ENCODE measurements at places on chromosomes 13 and 19.

DNA sequence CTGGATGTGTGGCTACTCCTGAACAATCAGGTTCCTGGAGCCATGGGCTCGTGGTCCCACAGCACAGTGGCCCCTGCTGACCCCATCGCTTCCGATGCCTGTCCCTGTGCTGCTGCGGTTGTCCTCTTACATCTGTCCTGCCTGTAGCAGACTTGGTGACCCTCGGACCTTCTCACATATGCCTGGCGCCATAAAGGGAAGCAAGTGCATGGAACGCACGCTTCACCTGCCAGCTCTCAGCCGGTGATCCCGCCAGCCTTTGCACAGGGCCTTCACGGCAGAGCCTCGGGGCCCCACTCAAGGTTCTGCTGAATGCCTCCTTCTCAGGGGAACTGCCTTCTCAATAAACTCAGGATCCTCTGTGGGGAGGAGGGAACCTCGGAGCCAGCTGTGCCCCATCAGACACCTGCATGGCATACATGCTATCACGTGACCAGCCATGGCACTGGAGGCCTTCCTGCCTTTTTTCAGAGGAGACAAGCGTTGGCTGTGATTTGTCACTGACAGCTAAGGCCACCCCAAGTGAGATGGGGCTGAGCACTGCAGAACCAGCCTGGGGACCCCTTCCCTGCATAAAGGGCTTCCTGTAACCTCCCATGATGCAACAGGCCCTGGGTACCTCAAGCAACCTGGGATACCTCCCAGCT, 24.3 kb downstream of the PEPD start:
- DNase-seq, result no peak

- no peak for DNase-seq
Measured at GRCh38 chr13:91785431-91786119, 387.2 kb downstream of the GPC5 start.

GRCh38 chr13:105147461-105147860, 1388.0 kb downstream of the EFNB2 start:
- no peak for DNase-seq

DNA sequence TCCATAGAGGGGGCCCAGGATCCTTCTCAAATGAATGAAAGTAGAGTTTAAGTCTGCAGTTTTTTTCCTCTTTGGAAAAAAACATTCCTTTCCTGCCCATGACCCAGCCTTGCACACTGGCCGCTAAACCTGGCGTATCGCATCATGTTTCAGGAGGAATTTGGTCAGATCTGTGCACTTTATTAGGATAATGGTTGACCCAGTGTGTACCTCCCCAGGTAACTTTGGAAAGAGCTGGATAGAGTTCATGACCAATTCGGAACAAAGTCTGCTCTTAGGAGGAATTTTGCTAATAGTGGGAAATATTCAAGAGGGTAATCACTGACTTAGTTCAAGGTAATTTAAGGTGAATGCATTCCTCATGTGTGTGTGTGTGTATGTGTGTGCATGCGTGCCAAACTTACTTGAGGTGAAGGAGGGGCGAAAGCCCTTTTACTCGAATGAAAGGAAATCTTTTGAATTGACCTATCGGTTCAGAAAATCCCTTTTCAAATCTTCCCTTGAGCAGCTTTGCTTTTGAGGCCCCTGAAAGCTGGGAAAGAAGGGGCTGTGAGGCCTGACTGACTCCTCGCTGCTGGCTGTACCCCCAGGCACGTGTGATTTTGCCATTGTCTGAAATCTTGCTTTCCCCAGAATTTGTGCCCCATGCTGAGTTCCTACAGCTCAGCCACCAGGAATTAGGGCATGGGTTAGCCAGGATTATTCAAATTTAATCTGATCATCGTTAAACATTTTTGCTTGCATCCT, 46.3 kb downstream of the SIPA1L3 start:
- no peak for DNase-seq

GRCh38 chr19:41156207-41156606, 36.8 kb upstream of the CYP2S1 start:
- no peak for DNase-seq

- no peak for DNase-seq
Measured at GRCh38 chr13:99740251-99740979, 231.2 kb downstream of the ZIC5 start.

DNA sequence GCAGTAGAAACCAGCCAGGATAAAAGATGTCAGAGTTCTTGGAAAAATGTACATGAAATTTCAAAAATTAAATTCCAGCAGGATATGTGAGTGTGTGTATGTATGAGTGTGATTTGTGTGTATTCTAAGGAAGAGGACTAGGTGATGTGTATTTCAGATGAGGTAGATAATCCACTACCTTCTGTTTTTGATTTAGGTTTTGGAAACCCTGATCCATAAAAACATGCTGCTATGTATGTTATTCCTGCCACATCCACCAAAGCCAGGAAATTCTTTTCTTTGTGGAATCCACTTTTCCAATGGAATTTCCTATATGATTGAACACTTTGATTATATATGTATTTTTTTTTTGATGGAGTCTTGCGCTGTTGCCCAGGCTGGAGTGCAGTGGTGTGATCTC, 276.9 kb downstream of the UQCRFS1 start:
- no peak for DNase-seq

DNA sequence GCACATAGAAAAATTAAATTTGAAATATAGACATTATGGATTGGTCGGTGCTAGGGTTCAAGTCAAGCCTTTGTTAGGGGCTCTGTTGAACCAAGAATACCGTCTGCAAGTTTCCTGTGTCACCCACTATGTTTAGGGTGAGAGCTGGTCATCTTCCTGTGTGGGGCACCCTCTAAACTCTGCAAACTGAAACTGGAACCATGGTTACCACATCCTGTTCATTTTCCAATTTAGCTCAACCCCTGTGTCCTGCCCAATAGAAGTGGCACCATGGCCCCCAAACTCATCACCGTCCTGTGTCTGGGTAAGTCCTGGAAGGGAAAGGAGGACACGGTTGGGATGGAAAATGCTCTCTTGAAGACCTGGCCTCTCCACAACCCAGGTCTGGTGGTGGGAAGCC, 29.9 kb downstream of the LAIR2 start:
- no peak for DNase-seq

DNA sequence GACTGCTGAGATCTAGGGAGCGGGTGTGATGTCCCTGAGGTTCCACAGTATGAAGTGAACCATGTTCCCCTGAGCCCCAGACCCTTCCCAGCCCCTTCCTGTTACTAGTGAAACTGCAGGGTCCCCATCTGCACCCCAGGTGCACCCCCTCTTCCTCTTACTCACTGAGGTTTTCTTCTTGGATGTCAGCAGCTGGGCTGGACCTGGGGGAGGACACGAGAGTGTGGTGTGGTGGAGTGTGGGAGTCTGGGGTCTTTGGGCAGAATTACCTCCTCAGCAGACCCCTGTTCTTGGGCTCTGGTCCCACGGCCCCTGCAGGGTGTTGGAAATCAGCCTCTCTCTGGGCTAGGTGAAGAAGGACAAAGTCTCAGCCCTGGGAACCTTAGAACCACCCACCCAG, 3.3 kb upstream of the LILRA6 start:
- no peak for DNase-seq

DNA sequence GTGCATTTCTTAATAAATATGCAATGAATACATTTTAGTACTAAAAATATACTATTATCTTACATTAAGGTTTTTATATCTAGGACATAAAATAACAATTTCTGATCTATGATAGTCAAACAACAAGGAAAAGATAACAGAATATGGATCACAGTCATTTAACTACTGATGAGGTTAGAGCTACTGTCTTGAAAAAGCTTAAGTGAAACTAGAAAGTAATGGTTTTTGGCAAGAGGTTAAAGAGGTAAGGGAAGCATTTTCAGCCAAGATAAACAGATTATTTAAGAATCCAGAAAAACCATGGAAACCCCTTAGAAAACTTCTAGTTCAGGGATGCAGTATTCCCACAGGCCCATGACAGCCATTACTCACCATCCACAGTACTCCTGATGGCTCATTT, 787.4 kb downstream of the DACH1 start:
- no peak for DNase-seq

GRCh38 chr13:106352850-106353249, 182.6 kb downstream of the EFNB2 start:
- no peak for DNase-seq

DNA sequence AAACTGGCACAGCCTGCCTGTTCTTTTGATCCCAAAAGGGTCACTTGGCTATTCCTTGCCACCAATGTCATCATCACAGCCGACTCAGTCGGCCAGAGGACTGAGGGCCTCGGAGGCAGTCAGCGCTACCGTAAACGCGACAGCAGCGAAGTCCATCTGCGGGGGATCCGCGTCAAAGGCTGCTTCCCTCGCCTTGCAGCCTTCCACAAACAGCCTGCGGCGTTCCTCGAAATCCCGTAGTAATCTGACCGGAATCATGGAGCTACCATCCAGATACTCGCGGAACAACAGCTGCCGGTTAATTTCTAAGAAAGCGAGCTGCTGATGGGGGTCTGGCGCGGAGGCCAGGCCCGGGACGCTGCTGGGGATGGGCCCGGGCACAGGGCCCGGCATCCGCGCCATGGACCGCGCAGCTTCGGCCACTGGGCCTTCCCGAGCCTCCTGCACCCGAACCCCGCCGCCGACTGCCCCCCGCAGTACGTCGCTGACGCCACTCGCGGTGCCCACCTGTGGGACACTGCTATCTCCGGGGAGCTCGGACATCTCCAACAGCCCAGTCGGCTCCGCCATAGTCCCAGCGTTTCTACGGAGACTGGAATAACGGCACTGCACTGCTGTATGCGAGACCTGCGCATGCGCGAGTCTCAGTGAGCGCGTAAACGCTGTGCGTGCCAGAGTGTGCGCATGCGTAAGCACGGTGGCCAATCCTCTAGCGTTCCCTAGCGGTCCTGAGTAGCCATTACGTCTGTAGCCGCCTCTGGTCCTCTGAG, at the start of gene EID2B:
Gene EID2B (minus strand): TSS at position 620 of the 770 bp plus-strand sequence. CDS start 50 bp downstream, at position 570.
- peak; percentile 98 for DNase-seq

GRCh38 chr19:11756965-11757364, 9.8 kb upstream of the ZNF441 start:
- no peak for DNase-seq

- no peak for DNase-seq
Measured at GRCh38 chr19:4971424-4971793, 2.5 kb downstream of the KDM4B start.

Data from HTR-8/SVneo (cell line).